Cardiac fibroblast (primary cell): ENCODE measurements at places on chromosomes 6 and 20.
A peak's percentile ranks its signal among the peaks of the same experiment; 100 is the strongest.

GRCh38 chr6:111714416-111715270 is 109.0 kb upstream of the TRAF3IP2 start:
- DNase-seq, result no peak

DNA sequence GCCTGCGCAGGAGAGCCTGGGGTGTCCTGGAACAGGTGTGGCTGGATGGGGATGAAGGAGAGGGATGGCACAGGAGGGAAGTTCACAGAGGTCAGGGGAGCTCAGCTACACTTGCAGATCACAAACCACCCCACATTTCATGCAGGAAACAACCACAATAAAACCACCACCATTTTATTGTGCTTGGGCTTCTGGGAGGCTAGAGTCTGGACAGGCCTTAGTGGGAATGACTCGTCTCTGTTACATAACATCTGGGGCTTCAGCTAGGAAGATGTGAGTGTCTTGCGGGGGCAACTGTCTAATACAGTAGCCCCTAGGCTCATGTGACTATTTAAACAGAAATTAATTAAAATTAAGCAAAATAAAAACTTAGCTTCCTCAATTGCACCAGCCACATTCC is 33.4 kb downstream of the SNX5 start:
- no peak for DNase-seq

DNA sequence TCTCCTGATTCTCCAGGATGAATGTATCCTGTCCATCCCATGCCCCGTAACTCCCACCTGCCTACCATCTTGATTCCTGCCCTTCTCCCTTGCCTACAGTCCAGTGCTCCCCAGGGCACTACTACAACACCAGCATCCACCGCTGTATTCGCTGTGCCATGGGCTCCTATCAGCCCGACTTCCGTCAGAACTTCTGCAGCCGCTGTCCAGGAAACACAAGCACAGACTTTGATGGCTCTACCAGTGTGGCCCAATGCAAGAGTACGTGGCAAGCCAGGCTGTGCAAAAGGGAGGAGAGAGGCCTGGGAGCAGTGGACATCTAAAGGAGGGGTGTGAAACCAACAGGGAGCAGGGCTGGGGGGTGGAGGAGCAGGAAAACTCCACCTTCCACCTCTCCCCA is 15.0 kb upstream of the ZNF76 start:
- DNase-seq, result no peak

DNA sequence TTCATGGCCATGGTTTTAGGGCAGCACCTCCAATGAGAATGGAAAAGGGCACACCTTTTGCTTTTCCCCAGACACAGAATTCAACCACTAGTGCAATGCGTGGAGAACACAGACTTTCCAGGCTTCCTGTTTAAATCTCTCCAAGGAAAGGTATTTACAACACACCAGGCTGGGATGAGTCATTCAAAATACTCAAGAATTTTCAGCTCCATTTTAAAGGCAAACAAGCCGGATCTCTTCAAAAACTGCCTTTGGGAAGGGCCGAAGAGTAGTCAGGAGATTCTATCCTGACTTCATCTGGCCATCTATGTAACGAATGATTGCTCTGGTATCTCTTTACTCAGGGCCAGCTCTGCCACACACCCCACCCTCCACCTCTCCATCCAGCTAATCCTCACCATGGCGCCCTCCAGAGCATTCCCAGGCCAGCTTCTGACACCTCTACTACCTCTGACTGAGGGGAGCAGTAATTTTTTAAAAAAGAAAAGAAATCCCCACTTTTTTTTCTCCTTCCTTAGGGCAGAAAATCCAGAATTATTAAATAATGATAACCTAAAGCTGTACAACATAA is 254.6 kb downstream of the LY86 start:
- DNase-seq, result peak; percentile 25

DNA sequence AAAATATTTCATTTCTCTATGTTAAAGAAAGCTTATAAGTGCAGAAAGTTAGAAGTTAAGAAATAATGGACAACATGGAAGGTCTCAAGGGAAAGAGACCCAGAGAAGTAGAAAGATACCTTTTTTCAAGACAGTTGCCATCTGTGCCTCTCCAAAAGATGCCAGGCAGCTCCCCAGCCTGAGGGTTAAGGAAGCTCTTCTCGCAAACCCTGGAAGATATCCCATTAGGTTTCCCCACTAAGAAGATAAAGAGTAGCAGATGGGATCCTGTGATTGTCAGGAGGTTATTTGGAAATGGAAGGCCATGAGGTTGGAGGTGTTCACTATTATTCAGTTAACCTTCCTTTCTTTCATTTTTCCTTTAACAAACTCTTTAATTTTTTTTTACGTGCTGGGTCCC is 110.1 kb upstream of the SIM1 start:
- DNase-seq, result no peak

DNA sequence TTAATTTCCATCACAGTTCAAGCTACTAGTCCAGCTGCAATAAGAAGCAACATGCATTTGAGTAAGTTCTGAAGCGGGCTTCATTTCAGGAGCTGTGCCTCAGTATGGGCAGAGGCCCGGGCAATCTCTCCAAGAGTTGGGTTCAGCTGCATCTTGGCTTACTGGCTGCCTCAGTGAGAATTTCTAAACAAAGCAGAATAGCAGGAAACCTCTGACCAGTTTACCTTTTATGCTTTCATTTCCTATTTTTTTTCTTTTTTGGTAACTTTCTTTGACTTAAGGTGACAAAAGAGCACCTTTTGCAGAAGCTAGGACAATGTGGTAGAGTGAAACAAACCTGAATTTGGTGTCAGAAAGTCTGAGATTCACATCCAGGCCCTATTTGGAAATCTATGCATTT is 51.0 kb upstream of the FBXO30 start:
- DNase-seq, result no peak

GRCh38 chr6:158799051-158799792 is 19.9 kb downstream of the EZR start:
- peak; percentile 58 for DNase-seq

- no peak for DNase-seq
Measured at GRCh38 chr6:96202571-96202970, 186.8 kb downstream of the FUT9 start.

DNA sequence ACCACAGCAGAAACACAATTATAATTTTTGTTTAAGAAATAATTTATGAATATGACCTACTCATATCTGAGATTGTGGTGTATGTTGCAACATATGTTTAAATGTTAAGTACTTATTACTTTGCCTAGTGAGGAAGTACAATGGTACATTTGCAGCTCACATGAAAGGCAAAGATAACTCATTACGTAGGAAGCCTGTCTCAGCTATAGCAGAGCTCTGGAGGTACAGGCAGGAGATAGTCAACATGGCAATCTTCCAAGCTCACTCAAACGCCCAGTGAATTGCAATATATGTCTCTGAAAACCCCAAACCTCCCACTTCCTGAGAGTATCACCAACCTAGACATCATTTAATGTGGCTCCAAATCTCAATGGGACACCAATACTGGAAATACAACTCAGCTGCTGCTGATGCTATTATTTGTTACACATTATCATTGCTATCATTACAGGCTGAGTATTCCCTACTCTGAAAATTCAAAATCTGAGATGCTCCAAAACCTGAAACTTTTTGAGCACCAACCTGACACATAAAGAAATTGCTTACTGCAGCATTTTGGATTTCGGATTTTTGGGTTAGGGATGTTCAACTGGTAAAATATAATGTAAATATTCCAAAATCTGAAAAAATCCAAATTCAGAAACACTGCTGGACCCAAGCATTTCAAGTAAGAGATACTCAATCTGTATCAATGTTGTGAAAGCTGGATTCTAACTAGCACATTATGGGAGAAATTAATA is 25.1 kb upstream of the GSTA4 start:
- peak; percentile 50 for DNase-seq

DNA sequence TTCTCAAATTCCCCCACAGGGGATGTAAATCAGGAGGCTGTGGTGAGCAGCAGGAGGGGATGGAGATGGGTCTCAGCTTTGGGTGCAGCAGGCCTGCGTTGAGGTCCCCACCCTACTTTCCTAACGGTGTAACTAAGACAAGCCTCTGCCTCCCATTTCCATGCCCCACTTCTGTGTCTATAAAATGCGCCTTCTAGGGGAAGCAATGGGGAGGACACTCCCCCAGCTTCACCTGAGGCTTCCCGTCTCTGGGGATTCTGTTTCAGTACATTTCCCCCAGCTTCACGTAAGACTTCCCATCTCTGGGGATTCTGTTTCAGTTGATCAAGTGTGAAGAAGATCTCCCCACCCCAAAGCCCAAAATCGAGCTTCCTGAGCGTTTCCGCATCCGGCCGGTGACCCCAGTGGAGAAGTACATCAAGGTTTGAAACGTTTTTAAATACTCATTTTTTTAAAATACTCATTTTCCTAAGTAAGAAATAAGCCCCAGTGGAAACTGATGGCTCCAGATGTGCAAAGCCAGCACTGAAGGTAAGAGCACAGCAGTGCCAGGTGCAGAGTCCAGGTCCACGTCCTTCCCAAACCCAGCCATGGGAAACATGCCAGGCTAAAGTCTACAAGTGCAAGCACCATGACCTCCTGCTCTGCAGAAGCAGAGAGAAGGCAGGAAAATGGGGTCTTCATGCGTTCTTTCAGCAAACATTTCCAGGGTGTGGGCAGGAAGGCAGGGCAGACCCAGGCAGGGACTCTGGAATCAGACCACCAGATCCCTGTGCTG is 73.1 kb downstream of the ANKRD60 start:
- DNase-seq, result no peak

DNA sequence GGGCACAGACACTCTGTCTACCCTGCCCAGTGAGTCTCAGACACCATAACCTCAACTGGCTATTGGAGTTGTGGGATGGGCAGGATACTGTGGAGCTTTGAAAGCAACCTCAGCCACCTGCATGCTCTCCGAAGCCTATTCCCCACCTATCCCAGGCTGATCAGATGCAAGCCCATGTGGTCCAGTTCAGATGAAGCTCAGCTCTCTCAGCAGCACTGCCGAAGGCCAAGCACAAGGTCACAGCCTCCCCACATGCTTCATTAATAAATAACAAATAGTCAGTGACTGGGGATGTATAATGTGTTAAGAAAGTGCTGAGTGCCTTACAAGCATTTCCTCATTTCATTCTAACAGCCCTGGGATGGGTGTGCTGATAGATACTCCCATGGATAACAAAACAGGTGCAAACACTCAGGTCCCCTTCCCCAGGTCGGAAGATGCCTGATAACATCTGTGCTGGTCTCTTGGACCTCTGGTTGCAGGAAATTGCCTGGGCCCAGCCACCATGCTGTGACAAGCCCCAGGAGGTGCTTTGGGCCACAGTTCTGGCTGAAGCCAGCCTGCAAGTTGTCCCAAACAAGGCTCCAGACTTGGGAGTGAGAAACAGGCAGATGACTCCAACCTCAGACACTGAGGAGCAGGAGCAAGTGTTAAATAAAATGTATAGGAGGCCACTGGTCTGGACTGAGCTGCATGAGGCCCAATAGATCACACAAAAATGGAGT is 3.7 kb downstream of the ACSS1 start:
- DNase-seq, result no peak

- peak; percentile 49 for DNase-seq
Measured at GRCh38 chr20:2873747-2874041, 413 bp downstream of the PTPRA start.

DNA sequence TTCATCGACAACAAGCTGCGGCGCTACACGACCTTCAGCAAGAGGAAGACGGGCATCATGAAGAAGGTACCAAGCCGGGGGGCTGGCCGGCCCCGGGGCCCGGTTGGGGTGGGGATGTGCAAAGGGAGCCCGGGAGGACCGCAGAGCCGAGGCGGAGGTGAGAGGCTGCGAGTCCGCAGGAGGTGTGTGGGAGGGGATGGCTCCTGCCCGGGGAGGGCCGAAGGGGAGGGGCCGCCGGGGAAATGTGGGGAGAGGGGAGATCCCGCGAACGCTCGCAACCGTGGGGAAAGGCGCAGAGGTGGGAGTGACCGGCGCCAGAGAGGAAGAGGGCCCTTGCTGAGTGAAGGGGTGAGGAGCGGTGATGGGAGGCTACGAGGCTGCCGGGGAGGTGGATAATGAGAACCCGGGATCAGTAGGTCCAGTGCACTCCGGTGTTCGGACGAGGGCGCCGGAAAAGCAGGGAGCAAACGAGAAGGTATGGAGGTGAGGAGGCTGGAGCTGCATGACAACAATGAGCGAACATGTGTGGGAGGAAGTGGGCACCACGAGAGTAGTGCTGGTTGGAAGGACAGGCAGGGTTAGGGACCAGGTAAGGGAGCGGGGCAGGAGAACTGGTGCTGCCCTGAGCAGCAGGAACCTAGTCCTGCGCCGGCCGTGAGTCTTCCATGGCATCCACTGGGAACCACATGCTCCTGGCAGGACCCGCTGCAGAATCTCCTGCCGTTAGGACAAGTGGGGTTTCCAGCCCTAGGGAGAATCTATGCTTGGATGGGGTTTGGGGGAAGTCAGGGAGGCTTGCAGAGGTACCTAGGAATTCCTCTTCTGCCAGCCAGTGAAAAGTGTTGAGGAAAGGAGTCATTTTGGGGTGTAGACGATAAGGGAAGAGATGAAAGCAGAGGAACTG is 1.3 kb downstream of the SRF start:
- peak; percentile 32 for DNase-seq

DNA sequence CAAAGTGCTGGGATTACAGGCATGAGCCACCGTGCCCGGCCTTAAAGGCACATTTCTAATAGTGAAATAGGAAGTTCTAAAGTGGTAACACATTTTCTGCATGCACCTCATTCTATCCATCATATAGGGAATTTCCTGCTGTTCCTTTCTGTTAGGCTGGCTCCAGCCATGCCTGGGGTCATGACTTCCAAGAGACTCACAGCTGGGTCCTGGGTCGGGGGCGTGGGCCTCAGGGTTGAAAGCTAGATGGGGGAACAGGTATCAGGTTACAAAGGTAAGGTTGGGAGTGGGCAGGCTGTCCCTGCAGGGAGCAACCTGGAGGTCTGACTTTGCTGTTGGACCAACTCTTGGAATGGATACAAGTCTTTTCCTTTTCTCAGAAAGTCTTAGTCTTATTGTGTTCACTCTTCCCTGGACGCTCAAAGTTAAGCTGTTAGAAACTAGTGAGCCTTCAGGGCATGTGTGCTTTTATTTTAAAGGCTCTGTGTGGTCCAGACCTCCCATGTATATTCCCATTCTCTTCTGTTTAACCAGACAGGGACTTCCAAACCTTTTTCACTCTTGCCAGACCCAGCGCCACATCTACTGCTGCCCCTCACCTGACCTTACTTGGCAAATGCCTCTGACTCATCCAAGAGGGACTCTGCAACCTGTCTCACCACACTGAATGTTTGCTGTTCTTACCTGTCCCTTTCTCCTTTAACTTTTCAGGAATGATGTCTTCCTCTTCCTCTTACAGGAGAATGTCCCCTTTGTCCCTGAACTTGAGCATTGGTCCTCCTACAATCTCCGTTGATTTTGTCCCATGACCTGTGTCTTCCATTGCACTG is 64.4 kb downstream of the TMEM170B start:
- no peak for DNase-seq

GRCh38 chr6:101655109-101655508 is 261.6 kb downstream of the GRIK2 start:
- DNase-seq, result no peak

- DNase-seq, result peak; percentile 69
Measured at GRCh38 chr6:43125119-43125518, 46.0 kb upstream of the SRF start.

GRCh38 chr20:36273414-36274180 is 32.5 kb upstream of the DLGAP4 start:
- peak; percentile 32 for DNase-seq
